ENCODE measurements at places on chromosomes 3 and 15. TPM values are rescaled to one million over a fixed set of nuclear protein-coding genes. Genes with fewer than 3 reads are reported as not detected.

Gene TMEM212
- not detected for total RNA-seq

GRCh38 chr3:65776081-65776480, 262.6 kb downstream of the MAGI1 start:
- H3K4me1 ChIP-seq = peaks cover 3% of the 10 kb centered on the region
- H3K27ac ChIP-seq = no peak overlapping the region
- H3K36me3 ChIP-seq = no peaks in the 10 kb centered on the region
- no peaks in the 10 kb centered on the region for H3K27me3 ChIP-seq

Gene EPB42
- total RNA-seq = not detected

DNA sequence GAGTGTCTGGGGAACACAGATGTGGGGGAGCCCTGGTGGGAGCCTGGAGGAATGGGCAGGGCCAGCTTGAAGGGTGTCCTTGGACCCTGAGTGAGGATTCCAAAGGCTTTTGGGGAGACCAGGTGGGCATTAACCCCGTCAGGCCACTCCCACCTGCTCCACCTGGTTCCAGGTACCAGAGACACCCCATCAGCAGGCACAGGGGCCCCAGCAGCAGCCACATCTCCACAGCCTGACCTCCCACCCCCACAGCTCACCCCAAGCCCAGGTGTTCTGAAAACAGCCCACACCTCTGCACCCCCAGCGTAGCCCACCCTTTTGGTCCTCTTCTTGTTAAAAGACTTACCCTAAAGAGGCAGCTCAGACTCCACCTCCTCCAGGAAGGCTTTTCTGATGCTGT, 102.1 kb upstream of the PRR20G start:
- H3K27me3 ChIP-seq = peaks cover 4% of the 10 kb centered on the region
- H3K27ac ChIP-seq = no peak overlapping the region
- H3K4me3 ChIP-seq = no peak overlapping the region
- no peaks in the 10 kb centered on the region for H3K36me3 ChIP-seq
- no peak for DNase-seq

DNA sequence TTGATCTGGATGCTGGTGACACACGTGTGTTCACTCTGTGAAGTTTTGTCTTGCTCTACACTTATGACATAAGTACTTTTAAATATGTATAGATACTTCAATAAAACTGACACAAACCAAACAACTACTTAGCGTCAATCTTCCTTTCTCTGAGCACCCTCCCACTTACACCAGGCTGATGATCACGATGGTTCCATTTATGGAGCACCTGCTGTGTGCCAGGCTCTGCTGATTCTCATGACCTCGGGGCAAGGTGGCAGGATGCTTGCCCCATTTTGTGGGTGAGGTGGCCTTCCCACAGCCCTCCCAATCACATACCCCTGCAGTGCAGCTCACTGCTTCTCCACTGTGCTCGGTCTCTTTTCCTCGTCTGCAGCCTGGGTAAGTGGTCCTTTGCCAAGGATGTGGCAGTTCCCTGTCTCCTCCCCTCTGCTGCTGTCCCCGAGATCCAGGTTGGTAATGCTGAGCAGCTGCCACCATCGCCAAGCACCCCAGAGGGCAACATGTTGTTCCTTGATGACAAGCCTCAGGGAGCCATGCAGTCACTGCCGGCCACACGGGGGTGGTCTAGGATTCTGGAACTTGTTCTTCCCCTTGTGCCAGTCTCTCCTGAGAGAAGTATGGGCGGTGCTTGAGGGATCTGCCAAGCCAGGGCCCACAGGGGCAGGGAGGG, 20.6 kb upstream of the ADCY5 start:
- H3K27ac ChIP-seq = no peak overlapping the region
- H3K27me3 ChIP-seq = no peaks in the 10 kb centered on the region
- no peaks in the 10 kb centered on the region for H3K4me1 ChIP-seq
- H3K4me3 ChIP-seq = no peak overlapping the region
- no peak for DNase-seq

DNA sequence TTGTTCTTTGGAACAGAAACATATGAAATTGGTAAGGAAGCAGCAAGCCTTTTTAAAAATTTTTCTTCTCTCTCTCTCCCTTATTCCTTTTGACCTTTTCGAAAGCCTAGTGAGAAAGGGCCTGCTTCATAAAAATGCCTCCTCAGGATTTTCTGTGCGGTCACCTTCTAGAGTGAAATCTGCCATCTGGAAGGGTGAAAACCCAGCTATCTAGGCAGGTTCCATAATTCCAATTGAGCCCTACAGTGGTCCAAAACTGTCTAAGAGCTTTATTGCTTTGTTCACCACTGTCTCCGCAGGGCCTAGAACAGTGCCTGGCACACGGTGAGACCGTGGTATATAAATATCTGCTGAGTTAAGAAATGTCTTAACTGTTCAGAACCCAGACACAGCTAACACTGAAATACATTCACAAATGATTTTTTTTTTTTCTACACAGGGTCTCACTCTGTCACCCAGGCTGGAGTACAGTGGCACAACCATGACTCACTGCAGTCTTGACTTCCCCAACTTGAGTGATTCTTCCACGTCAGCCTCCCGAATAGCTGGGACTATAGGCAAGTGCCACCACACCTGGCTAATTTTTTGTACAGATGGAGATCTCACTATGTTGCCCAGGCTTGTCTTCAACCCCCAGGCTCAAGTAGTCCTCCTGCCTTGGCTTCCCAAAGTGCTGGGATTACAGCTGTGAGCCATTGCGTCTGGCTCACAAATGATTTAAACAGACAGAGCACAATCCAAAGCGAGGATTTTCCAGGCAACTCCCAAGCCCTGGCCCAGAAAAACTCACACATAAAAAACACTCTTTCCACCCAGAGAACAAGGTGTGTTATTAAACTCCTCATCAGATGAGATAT, 64.4 kb downstream of the FRMD4B start:
- H3K27me3 ChIP-seq = no peaks in the 10 kb centered on the region
- H3K27ac ChIP-seq = peak overlapping the region; percentile 55
- no peaks in the 10 kb centered on the region for H3K36me3 ChIP-seq
- peaks cover 8% of the 10 kb centered on the region for H3K4me1 ChIP-seq

DNA sequence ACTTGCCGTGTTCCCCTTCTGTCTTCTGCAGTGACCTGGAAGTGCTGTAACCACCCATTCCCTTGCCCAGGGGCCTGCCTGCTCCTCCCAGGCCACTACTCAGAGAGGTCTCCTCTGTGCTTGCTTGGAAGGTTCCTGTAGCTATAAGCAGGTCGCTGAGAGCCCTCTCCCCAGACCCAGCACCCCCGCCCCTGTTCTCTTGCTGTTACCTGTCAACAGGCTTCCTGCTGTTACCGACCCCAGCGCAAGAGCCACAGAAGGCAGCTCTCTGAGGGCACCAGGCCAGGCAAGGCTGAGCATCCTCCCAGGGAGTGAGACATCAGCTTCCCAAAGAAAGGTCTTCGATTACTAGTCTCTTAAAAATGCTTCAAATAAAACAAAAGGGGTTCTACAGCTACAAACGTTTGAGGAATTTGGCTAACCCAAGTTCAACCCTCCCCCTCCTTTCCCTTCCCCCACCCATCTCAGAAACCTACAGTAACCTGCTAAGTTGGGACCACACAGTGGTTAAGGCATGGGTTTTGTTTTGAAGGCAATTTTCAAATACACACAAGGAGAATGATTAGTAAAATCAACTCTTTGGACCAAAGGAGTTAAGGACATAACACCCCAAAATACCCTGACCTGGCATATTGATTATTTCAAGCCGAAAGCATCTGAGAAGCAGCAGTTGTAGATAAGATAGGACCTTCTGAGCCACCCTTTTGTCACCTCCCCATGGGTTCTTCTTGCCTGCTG, 74.9 kb upstream of the MFGE8 start:
- H3K27me3 ChIP-seq = peaks cover 4% of the 10 kb centered on the region
- DNase-seq = no peak
- H3K27ac ChIP-seq = no peak overlapping the region

- H3K4me1 ChIP-seq = no peaks in the 10 kb centered on the region
- no peak overlapping the region for H3K27ac ChIP-seq
- no peaks in the 10 kb centered on the region for H3K36me3 ChIP-seq
Measured at GRCh38 chr3:178041931-178042330, 494.3 kb upstream of the KCNMB2 start.

Gene SCAMP5
- total RNA-seq = not detected

DNA sequence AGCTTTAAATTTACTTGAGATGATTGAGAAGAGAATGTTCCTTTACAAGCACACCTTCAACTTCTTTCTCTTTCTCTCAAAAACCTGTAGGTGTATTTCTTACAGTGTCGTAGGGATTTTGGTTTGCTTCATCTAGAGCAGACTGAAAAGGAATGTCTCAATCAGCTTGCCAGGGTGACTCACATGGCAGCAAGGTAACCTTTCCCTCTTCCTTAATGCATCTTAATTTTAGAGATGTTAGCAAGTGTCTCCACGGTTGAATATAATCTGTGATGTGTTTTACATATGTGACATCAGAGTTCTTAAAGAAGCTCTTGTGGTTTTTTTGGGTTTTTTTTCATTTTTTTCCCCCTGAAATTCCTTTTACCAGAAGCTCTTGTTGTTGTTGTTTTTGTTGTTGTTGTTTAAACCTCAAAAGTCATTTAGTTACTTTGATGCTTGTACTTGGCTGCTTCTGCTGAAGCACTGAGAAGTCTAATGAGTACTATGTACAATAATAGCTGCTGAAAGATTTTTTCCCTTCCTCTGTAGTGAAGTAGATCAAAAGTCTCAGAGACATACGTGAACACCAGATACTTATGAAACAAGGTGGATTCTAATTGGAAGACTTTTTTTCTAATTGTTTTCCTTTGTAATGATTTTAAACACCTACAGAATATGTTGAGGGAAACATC, 83.1 kb downstream of the RETNLB start:
- no peak overlapping the region for H3K4me3 ChIP-seq
- no peak for DNase-seq
- no peak overlapping the region for H3K27ac ChIP-seq
- no peaks in the 10 kb centered on the region for H3K27me3 ChIP-seq
- H3K4me1 ChIP-seq = no peaks in the 10 kb centered on the region

- H3K27ac ChIP-seq = peak overlapping the region; percentile 79
- peaks cover 59% of the 10 kb centered on the region for H3K4me1 ChIP-seq
- H3K27me3 ChIP-seq = no peaks in the 10 kb centered on the region
- no peaks in the 10 kb centered on the region for H3K36me3 ChIP-seq
- peak; percentile 75 for DNase-seq
- H3K4me3 ChIP-seq = no peak overlapping the region
Measured at GRCh38 chr3:50163572-50164455, 8.7 kb downstream of the SEMA3F start.

- no peak overlapping the region for H3K4me3 ChIP-seq
- no peak for DNase-seq
- H3K36me3 ChIP-seq = no peaks in the 10 kb centered on the region
- no peaks in the 10 kb centered on the region for H3K27me3 ChIP-seq
Measured at GRCh38 chr3:174755833-174756829, 103.0 kb upstream of the NAALADL2 start.

Gene POC1A
- 3.1 TPM for total RNA-seq

DNA sequence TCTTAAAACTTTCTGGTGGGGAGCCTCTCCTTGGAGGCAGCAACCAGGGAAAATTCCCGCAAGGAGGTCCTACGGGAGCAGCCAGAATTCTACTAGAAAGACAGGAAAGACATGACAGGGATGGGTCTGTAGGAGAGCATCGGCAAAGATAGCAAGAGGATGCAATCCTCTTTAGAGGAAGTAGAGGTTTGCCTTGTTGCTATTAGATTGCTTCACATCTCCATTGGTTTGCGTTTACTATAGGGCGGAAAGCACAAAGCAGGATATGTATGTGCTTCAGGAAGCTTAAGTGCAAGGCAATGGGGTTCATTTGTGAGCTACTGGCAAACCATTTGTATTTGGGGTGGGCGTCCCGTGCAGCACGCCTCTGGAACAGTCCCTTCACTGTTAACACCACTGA, 193.0 kb downstream of the RORA start:
- no peak for DNase-seq
- peaks cover 26% of the 10 kb centered on the region for H3K4me1 ChIP-seq
- no peak overlapping the region for H3K27ac ChIP-seq
- no peaks in the 10 kb centered on the region for H3K36me3 ChIP-seq

Gene MANF
- 56.2 TPM for total RNA-seq

Gene EBLN2
- 4.5 TPM for total RNA-seq

Gene FAM81A
- total RNA-seq = 4.6 TPM

- H3K4me3 ChIP-seq = no peak overlapping the region
- peaks cover 12% of the 10 kb centered on the region for H3K4me1 ChIP-seq
- no peak for DNase-seq
- no peaks in the 10 kb centered on the region for H3K27me3 ChIP-seq
- no peak overlapping the region for H3K27ac ChIP-seq
- H3K36me3 ChIP-seq = peaks cover 80% of the 10 kb centered on the region
Measured at GRCh38 chr3:9448643-9449042, 51.2 kb downstream of the SETD5 start.

Gene ARRDC4
- total RNA-seq = 96.9 TPM

GRCh38 chr3:79253271-79253670, 514.5 kb downstream of the ROBO1 start:
- H3K27ac ChIP-seq = no peak overlapping the region
- H3K27me3 ChIP-seq = no peaks in the 10 kb centered on the region
- H3K36me3 ChIP-seq = no peaks in the 10 kb centered on the region
- no peak overlapping the region for H3K4me3 ChIP-seq
- H3K4me1 ChIP-seq = no peaks in the 10 kb centered on the region

Gene TJP1
- total RNA-seq = 69.9 TPM

DNA sequence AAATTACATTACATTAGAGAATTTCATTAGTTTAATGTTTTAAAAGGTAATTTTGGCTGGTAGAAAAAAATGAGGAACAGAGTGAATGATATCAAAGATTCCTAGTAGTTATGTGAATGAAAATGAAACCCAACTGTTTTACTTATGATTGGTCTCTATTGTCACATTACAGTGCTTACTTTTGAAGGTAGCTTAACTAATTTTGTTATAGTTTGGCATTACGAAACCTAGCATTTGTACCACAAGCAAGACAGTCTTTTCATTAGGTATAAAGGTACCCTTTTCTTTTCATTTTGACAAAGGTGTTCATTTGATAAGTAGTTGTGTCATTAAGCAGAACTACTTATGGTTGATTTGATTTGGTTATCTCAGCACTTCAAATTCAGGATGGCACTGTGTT, 6.9 kb downstream of the SELENOT start:
- peaks cover 4% of the 10 kb centered on the region for H3K36me3 ChIP-seq
- no peaks in the 10 kb centered on the region for H3K27me3 ChIP-seq
- no peak for DNase-seq
- H3K4me1 ChIP-seq = peaks cover 55% of the 10 kb centered on the region
- H3K4me3 ChIP-seq = no peak overlapping the region

- peak overlapping the region; percentile 26 for H3K27ac ChIP-seq
- DNase-seq = no peak
- H3K4me3 ChIP-seq = no peak overlapping the region
- H3K27me3 ChIP-seq = no peaks in the 10 kb centered on the region
Measured at GRCh38 chr3:25471081-25471768, 43.2 kb downstream of the RARB start.

Gene ABI3BP
- total RNA-seq = 20.9 TPM

DNA sequence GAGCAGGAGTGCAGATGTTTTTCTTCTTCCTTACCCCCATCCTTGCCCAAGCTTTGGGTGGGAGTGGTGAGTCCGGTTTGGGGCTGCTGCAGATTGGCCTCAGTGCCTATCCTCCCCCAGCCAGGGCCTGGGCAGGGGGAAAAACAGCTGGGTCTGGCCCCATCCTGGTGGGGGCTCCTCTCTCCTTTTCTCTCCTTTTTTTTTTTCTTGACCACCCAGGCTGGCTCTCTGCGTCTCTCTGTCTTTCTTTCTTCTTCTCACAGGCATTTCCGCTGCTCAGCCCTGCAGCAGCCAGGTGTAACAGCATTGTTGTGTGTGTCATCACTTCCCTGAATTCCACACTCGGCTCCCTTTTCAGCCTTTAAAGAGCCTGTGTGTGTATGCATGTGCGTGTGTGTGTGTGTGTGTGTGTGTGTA, 2.0 kb downstream of the FOXL2NB start:
- H3K36me3 ChIP-seq = no peaks in the 10 kb centered on the region
- no peak overlapping the region for H3K4me3 ChIP-seq
- no peak overlapping the region for H3K27ac ChIP-seq
- H3K27me3 ChIP-seq = peaks cover 100% of the 10 kb centered on the region

GRCh38 chr15:69072906-69073305, 58.4 kb downstream of the NOX5 start:
- no peaks in the 10 kb centered on the region for H3K27me3 ChIP-seq
- no peaks in the 10 kb centered on the region for H3K36me3 ChIP-seq
- no peak overlapping the region for H3K4me3 ChIP-seq
- no peak overlapping the region for H3K27ac ChIP-seq
- no peak for DNase-seq
